ENCODE measurements at places on chromosomes 11 and 22. TPM values are rescaled to one million over a fixed set of nuclear protein-coding genes. Genes with fewer than 3 reads are reported as not detected.

Gene SC5D
- 76.4 TPM for total RNA-seq

Gene TRIM6
- total RNA-seq = 11.8 TPM

Gene OR52M1
- total RNA-seq = not detected

Gene SLC22A8
- not detected for total RNA-seq

Gene P2RX3
- 15.5 TPM for total RNA-seq

Gene PKDREJ
- total RNA-seq = not detected

Gene BDNF
- total RNA-seq = 0.07 TPM

Gene ADORA2A
- 2.1 TPM for total RNA-seq

Gene THRSP
- total RNA-seq = not detected

Gene MRGPRX3
- not detected for total RNA-seq

Gene TRPC6
- total RNA-seq = not detected

Gene MOV10L1
- not detected for total RNA-seq

Gene CHST1
- total RNA-seq = 1.1 TPM

Gene OR51S1
- not detected for total RNA-seq

Gene AIFM3
- 0.79 TPM for total RNA-seq

Gene C11orf86
- not detected for total RNA-seq

Gene KRTAP5-1
- not detected for total RNA-seq

Gene PNPLA3
- 31.2 TPM for total RNA-seq

Gene RCOR2
- 107 TPM for total RNA-seq

Gene APOA4
- not detected for total RNA-seq

Gene LAMTOR1
- total RNA-seq = 79.1 TPM

Gene STX5
- total RNA-seq = 27.2 TPM

Gene GNG3
- total RNA-seq = 12.9 TPM

Gene RRP7A
- total RNA-seq = 78.2 TPM

Gene TRIM48
- total RNA-seq = not detected

Gene KRTAP5-11
- not detected for total RNA-seq

Gene CENPM
- total RNA-seq = 47.3 TPM

Gene CABP7
- not detected for total RNA-seq

Gene APOL4
- total RNA-seq = not detected

Gene A4GALT
- 0.39 TPM for total RNA-seq

Measured in neural crest cell (in vitro differentiated cells).